Testis (tissue), 5 donors: ENCODE measurements at places on chromosomes 5 and 9.

GRCh38 chr5:120354126-120354525 lies 110.0 kb upstream of the PRR16 start:
- DNase-seq = no peak

DNA sequence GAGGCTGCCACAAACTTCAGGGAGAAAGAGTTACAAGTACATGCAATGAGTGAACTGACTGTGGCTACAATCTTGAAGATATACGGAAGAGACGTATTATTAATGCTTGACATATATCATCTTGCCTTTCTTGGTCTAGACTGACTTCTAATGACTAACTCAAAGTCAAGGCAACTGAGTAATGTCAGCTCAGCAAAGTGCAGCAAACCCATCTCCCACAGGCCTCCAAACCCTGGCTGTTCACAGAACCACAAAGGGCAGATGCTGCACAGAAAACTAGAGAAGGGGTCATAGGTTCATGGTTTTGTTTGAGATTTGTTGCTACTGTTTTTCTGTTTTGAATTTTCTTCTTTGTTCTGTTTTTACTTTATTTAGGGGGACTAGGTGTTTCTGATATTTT lies 21.0 kb downstream of the IL7R start:
- no peak for DNase-seq

DNA sequence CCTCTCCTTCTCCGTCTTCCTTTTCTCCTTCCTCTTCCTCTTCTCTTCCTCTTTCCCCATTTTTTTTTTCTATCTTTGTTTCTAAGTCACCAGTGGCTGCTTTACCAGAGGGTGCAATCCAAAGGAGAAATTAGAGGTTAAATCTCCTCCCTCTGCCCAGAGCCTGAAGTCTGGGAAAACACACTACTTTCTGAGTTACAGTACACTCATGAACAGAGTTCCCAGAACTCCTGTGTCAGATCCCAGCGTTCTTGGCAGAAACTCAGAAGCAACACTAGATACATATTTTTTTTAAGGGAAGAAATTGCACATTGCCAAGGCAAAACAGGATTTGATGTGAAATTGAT lies 189.0 kb downstream of the SNCAIP start:
- DNase-seq = peak; percentile 55

DNA sequence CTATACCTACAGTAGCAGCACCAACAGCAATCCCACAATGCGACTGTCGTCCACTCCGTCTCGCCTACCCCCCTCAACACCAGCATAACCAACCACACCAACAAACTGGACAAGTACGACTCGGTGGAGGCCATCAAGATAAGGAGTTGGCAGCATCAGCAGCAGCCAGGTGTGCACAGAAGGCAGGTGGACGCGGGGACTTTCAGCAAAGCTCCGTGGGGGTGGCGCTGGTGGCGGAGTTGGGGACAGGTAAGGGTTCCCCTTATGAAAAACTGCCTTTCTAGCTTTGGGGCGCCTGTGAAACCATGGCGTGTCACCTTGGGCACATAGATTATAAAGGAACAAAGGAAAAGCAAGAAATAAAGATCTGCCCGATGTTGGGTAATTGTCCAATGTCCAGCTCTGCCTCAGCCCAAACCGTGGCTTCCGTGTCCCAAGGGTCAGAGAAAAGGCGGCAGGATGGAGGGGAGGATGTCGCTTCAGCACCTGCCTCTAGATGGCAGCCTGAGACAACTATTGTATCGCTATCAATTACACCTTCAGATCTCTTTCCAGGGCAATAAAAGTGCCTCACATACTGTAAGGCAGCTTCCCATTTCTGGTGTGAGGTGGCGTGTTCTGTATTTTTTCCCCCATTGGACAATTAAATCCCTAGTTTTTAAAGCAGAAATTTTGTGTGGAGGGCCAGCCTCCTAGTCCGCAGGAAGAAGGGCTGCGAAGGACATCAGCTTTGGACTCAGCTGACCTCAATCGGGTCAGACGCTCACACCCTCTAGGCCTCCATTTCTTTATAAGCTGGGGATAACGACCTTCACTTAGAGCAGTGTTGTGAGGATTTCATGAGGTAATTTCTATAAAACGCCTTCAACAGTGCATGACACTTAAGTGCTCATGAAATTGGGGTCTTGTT lies 58.8 kb downstream of the MTRR start:
- DNase-seq = peak; percentile 73

- DNase-seq = no peak
These were observed 6.6 kb downstream of the CDX1 start for GRCh38 chr5:150173161-150173560.

- DNase-seq = no peak
These were observed 3.8 kb upstream of the PDLIM4 start for GRCh38 chr5:132253452-132254320.

GRCh38 chr5:149135536-149136201 lies 5.6 kb upstream of the ABLIM3 start:
- no peak for DNase-seq

GRCh38 chr5:22531986-22532385 lies 321.2 kb downstream of the CDH12 start:
- DNase-seq = no peak

- DNase-seq = no peak
These were observed 55.2 kb upstream of the IL12B start for GRCh38 chr5:159385536-159385935.

- peak; percentile 66 for DNase-seq
These were observed 2.2 kb downstream of the GABRB2 start for GRCh38 chr5:161544350-161544765.

DNA sequence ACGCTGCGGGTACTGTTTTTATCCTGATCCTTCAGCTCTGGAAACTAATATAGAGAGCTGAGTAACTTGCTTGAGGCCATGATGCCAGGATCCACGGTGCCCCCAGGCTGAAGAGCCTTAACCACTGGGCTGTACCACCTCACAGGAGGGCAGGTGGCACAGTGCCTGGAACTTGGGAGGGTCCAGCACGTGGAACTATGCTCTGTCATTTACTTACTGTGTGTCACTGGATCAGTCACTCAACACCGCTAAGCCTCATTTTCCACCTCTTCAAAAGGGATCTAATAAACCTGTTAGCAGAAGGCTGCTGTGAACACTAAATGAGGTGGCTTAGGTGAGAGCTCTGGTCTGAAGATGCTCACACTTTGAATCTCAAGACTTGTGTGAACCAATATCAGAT lies 29.6 kb downstream of the KCNIP1 start:
- DNase-seq = no peak
